ENCODE measurements at places on chromosomes 11 and 22.

DNA sequence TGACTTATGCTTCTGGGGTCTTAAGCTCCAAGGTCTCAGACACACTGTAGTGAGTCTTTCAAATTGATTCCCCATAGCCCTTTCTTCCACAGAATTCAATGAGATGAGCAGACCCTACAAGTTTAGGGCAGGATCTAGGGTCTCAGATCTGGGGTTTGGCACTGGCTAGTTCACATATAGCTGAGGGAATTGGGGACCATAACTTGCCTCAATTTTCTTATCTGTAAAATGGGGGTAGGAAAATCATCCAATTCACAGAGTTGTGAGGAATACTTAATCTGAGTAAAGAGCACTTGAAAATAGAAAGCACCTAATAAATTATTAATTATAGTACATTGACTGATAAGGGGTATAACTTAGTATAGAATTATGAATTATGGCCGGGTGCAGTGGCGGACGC lies 5.9 kb upstream of the CCDC117 start:
- no peak for DNase-seq

DNA sequence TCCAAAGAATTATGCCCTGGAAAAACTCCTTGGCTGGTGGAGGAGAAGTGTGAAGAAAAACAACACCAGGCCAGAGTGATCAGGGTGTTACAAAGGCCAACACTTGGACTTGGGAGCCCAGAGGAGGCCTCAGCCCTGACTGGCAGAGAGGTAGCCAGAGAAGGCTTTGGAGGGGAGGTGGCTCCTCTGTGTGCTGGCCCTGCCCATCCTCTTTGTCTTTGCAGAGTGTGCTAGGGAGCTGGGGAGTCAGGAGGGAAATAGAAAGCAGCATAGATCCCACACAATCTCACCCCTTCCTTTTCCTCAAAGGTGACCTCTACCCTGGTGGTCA lies 12.0 kb upstream of the P2RY6 start:
- DNase-seq: no peak

DNA sequence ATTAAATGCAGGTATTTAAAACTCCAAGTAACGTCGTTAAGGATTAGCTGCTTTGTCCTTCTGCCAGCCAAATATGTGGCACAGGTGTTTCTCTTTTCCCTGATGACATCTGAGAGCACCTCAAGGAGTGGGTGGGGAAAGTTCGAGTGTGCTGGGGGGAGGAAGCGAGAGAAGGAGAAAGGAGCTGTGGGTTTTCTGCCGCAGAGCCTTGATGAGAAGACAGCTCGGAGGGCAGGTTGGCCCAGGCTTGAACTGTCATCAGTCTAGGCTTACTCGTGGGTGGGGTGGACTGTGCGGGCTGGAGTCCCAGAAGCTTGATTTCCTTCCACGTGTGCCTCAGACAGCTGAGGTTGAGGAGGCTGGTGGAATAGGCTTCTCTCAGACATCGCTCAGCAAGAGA lies 15.2 kb upstream of the SORL1-AS1 start:
- DNase-seq: no peak

DNA sequence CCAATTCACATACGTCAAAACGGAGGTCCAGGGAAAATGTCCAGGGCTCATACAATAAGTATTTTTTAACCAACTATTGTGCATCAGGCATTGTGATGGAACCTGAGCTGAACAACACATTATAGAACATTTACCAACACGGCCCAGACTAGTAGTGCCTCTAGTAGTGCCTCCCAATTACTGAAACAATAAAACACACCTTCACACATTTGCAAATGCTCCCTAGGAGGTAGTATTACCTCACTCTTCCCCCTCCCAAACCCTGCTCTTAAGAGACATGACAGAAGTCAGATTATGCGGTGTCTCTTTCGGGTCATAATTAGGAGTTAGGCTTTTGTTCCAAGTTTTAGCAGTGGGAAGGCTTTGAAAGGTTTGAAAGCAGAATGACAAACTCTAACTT lies 61.1 kb downstream of the PAK1 start:
- no peak for DNase-seq

DNA sequence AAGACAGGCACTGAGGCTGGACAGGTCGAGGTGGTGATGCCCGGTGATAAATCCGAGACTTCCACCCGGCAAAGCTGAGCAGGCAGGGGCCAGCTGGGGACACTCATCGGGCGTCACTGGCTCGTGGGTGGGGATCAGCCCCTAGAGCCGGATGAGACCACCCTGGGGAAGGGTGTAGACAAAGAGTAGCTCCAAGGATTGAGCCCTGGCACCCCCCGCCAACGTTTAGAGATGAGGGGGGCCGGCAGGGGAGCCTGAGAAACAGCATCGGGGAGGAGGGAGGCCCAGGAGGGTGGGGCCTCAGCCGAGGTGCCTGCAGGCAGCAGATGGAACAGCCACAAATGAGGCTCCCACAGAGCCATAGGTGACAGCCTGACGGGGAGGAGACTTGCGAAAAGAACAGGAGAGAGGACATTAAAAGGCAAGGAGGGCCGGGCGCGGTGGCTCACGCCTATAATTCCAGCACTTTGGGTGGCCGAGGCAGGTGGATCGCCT lies 27.4 kb upstream of the CBX7 start:
- DNase-seq: no peak

DNA sequence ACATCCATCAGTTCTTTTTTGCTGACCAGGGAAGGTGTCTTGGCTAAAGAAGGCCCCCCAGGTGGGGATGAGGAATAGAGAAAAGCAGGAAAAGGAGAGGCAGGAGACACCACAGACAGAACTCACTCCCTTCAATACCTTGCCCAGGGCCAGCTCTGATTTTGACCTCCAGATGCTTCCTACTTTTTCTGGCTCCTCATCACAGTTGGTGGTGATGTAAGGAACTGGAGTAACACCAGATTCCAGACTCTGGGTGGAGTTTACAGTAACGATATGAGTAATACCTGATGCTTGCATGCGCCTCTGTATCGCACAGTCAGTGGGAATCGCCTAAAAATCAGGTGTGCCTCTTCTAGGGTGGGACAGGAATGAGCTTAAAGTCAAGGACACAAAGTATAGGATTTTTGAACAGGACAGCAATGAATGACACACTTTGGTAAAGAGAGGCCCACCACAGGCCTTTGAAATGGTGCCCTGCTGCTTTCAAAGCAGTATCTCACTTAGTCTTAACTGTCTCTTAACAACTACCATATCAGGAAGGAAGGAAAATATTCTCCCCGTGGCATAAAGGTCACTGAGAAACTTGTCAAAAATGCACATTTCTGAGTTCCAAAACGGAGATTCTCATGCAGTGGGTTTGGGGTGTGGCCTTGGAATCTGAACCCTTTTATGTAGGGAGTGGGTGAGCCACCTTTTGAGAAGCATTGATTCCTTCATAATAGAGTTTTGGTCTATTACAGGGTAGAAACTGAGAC lies 140.8 kb downstream of the SNX19 start:
- peak; percentile 60 for DNase-seq

- no peak for DNase-seq
Observed at GRCh38 chr22:46068181-46068592, 82.1 kb upstream of the PPARA start.

DNA sequence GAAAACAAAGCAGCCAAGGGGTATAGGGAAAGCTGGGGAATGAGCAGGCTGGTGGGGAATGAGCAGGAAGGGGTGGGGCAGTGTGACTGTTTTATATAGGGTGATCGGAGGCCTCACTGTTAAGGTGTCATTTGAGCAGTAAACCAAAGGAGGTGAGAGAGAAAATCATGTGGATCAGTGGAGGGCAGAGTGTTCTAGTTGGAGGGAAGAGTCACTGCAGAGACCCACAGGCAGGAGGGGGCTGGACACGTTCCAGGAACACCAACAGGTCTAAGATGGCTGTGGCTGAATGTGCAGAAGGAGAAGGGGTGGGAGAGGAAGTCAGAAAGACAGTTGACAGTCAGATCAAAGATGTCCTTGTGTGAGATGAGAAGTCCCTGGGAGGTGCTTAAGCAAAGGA lies 103.8 kb downstream of the ENTHD1 start:
- no peak for DNase-seq

GRCh38 chr11:124538019-124538418 lies 5.4 kb downstream of the OR8B12 start:
- DNase-seq: peak; percentile 6

- no peak for DNase-seq
Observed at GRCh38 chr11:119863851-119864601, 135.0 kb upstream of the NECTIN1 start.

- DNase-seq: no peak
Observed at GRCh38 chr11:117731722-117732290, 65.2 kb downstream of the DSCAML1 start.

- no peak for DNase-seq
Observed at GRCh38 chr11:134398644-134399292, 13.3 kb downstream of the B3GAT1 start.

DNA sequence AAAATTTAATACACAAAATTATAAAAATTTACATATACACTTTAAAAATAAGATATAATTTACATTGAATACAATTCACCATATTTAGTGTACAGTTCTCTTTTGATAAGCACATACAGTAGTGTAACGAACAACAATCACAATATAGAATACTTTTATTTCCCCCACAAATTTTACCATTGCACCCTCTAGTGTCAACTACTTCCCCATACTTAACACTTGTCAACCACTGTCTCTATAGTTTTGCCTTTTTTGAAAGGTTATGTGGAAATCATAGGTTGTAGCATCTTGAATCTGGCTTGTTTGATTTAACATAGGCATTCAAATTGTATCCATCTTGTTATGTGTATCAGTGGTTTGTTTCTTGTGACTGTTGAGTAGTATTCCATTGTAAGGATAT lies 21.3 kb upstream of the PANX1 start:
- DNase-seq: no peak

DNA sequence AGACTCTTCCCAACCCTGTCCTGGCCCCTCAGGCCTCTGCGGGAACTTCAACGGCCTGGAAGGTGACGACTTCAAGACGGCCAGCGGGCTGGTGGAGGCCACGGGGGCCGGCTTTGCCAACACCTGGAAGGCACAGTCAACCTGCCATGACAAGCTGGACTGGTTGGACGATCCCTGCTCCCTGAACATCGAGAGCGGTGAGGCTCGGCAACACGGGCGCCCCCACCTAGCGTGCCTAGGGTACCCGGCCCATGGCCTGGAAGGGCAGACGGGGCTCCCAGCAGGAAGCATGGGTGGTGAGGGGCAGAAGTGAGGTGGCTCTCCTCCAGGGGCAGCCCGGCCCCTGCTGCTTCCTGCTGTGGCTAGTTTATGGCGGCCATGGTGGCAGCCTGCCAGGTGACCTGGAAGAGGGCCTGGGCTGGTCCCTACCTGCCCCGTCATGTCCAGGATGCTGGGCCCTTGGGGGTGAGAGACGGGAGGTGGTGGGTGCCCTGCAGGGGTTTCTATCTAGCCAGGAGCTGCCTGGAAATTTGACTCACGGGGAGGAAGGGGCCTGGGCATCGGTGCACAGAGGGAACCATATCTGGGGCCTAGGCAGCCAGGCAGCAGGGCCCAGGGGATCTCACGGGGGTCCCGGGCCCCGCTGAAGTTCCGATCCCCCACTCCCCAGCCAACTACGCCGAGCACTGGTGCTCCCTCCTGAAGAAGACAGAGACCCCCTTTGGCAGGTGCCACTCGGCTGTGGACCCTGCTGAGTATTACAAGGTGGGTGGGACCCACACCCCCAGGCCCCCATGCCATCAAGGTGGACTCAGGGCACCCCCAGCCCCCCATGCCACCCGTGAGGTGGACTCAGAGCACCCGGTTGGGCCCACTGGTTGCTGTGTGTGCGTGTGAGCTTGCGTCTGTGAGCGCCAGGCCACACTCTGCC lies 9.2 kb downstream of the MUC2 start:
- DNase-seq: no peak

- DNase-seq: peak; percentile 92
Observed at GRCh38 chr22:41028841-41029240, 63.6 kb upstream of the EP300 start.

GRCh38 chr11:62457478-62457877 lies 38.6 kb downstream of the SCGB1A1 start:
- DNase-seq: no peak

- DNase-seq: peak; percentile 27
Observed at GRCh38 chr11:27532652-27533325, 26.2 kb upstream of the LIN7C start.

DNA sequence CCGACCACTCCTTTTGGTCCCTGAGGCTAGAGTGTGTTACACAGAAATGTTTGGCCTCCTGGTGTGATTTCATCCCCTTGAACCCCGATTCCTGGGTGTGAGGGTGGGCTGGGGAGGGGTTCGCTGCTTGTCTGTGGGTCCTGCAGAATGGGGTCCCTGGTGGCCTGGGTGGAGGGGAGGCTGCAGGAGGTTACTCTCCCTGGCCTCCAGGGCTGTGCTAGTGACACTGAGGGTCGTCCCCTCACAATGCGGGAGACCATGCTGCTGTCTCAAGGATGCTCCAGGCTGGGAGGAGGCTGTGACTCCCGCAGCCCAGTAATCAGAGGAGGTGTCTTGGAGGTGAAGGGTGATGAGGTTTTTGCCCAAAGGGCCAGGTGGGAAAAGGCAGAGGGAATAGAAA lies 17.0 kb upstream of the OMP start:
- no peak for DNase-seq

GRCh38 chr11:115389790-115390189 lies 114.4 kb downstream of the CADM1 start:
- no peak for DNase-seq

DNA sequence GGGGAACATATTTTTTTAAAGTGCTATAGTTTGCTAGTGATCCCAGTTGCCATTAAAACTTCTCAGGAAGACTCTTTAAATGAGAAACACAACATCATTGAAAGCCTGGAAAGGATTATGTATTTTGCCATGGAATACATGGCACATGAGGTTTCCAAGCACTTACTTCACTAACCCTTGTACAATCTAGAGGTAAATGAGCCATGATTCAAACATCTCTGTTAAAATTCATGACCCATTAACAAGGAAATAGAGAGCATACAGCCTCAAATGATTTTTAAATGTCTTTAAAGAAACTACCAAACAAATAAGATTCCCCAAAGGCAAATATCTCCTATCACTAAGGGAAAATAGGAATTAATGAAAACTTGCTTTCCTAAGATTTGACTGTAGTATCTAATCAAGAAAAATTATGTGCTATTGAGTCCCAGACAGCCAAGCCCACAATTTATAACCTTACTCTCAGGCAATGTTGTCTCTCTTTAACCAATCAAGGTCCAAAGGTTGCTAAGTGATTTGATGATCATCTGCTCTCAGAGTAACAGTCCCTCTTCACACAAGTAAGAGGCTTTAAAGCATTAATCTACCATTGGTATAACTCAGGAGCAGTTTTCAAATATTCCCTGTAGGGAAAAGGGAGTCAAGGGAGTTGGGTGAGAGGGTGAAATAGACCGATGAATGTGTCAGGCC lies 92.0 kb upstream of the DDI1 start:
- DNase-seq: no peak

Measured in foreskin fibroblast (primary cell).